Activated T-cell treated with anti-CD3 and anti-CD28 coated beads for 4 hours (primary cell): ENCODE measurements at places on chromosomes 2 and 18.

DNA sequence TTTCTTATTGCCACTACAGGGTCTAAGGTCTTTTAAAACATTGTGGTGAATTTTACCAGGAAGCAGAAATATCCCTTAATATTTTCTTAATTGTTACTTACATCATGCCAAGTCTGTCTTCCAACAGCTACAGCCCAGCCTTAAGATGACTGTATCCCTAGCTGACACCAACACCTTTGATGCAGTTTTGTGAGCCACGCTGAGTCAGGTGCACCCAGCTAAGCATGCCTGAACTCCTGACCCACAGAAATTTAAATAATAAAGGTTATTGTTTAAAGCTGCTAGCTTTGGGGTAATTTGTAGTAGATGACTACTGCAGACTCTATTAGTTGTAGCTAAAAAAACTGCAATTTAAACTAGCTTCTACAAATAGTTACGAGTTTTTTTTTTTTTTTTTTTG lies 1757.9 kb upstream of the LRRTM1 start:
- DNase-seq, result no peak

DNA sequence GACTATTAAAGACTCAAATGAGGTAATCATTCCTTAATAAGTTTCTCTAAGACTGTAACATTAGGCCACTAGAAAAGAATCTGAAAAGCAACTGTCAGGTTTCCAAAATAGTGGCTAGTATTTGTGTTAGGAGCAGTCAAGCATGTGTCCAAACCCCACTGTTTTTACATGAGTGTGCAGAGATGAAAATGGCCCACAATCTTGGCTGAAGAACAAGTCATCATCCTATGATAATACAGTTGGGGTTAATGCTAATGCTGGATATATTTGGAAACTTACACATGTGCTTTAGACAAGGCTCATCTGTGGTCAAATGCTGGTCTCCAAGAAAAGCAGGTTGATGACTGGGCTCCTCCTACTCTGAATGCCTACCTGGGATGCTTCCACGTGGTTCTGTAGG lies 73.6 kb downstream of the MAIP1 start:
- DNase-seq, result no peak

DNA sequence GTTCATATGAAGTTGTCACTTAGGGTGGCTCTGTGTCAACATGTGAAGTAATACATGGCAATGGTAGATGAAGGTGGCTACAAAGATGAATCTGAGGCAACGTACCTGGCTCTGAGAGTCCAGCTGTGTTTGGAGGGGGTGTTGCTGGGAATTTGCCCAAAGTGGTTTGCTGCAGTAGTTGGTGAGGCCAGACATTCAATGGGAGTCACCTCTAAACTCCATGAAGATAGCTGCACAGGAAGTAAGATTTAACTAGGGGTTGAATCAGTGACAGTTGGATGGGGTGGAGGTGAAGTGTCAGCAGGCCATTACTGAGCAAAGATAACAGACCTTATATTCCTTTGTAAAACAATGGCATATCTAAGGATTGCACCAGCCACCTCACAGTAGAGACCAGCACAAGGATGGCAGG lies 71.8 kb downstream of the NUP35 start:
- DNase-seq, result no peak

- no peak for DNase-seq
Measured at GRCh38 chr2:40454321-40454720, 2.4 kb upstream of the SLC8A1 start.
